ENCODE measurements at places on chromosomes 12 and 14.

DNA sequence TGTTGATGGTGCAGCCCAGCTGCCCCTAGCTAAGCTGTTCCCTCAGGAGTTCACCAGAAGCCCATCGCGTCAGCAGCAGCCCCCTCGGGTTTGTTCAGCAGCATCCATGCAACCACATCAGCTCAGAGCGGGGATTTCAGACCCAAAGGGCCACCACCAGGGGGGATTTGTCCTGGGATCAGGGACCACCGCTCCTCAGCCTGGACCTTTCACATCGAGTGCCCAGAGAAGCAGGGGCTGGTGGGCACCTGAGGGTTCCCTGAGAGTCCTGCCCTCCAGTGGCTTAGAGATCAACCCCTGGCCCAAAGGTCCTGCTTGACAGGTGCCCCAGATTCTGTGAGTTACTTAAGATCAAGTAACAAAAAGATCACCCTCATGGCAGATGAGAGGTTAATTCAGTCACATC, 65.9 kb upstream of the C14orf180 start:
- DNase-seq = no peak

DNA sequence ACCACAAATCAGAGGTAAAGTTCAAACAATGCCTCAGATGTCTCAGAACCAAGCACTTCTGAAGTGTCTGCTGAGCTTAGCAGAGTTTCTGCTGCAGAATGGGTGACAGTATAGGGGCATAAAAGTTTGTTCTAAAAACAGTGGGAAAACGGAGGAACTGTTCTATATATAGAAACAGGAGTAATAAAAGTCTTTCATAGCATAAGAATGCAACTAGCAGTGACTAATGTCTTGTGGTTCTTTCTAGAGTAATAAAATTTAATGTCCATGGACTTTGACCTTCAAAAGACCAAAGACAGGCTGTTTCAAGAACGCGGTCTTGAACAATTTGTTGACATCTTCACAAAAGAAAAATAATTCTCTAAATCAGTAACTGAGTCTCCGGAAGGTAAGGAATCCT, 107.5 kb upstream of the FAR2 start:
- no peak for DNase-seq

DNA sequence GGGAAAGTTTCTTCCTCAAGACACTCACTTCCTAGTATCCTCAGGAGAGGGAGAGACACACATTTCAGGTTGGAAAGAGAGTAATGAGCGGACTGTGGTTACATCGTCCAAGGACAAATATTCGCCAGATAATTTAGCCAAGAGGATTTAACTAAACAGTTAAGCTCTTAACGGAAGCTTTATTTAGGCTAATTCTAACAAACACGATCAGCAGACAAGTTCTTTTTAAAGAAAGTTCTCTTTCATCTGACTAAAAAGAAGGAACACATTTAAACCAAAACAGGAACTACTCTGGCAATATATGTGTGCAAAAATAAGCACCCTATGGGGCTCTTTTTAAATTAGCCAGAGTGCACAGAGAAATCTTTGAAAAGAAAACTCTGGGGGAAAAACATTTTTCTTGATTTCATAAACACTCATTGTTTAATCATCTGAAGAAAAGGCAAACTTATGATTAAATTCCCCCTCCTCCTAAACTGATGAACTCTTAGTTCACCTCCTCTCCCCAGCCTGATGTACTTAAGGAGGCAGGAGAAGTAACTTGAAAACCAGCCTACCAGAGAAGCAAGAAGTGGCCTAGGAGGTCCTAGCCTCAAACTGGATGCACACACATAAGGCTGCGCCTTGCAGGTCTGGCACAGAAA, 13.3 kb upstream of the BTG1 start:
- DNase-seq = no peak

DNA sequence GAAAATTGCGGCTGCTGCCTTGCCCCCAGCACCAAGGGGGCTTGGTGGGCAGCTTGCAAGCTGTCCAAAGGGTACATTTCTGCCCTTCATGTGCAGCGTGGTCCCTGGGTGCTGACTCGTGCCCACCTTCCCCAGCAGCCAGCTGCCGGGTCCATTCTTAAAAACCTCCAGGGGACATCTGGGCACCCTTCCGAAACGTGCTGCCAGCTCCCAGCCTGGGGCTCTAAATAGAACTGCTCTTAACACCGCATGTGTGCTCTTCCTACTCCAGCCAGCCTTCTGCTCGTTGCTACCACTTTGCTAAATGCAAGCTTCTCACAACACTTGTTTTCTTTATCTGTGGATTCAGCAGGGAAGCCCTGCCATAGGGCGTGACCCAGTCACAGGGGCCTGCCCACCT, 66.0 kb downstream of the RIMBP2 start:
- DNase-seq = no peak

- DNase-seq = peak; percentile 82
Observed at GRCh38 chr12:26831951-26832821, 808 bp downstream of the ITPR2 start.

GRCh38 chr12:26936559-26937442, 980 bp downstream of the INTS13 start:
- DNase-seq = peak; percentile 11

DNA sequence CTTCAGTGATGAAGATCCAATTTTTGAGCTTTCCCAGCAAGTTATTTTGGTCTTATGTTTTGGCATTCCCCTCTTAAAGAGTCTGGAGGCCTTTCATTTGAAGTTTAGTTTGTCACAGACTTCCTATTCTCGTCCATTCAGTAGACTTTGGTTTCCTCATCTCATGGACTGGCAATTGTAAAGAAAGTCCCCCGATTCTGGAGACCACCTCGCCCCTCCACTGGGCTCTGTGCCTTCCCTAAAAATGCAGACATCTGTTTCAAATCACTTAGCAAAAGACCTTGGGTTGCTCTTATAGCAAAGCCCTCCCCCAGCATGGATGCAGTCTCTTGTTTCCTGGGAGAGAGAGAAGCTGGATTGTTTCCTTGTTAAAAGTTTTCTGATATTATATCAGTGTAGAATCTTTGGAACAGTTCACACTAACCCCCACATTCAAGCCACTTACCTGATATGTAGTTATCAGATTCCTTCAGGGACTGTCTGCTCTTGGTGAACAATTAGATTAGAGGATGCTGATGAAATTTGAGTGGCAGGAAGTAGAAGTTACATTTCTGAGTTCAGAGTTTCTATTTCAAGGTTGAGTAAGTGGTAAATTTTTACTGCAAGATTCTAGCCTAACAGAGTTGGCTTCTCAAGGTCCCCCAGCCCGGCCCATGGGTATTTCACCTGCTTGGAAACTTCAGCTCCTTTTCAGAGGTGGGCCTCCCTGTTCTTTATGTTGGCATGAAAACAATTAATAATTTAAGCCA, 56.3 kb downstream of the PLXNC1 start:
- no peak for DNase-seq

- DNase-seq = no peak
Observed at GRCh38 chr14:26486922-26487321, 110.9 kb downstream of the NOVA1 start.
